ENCODE measurements at places on chromosomes 12 and 14. TPM values are rescaled to one million over a fixed set of nuclear protein-coding genes. Genes with fewer than 3 reads are reported as not detected.
A peak's percentile ranks its signal among the peaks of the same experiment; 100 is the strongest.

- no peaks in the 10 kb centered on the region for H3K27me3 ChIP-seq
- peak; percentile 63 for DNase-seq
- peaks cover 14% of the 10 kb centered on the region for H3K4me1 ChIP-seq
These were observed 18.9 kb upstream of the POC1B start for GRCh38 chr12:89544681-89545184.

DNA sequence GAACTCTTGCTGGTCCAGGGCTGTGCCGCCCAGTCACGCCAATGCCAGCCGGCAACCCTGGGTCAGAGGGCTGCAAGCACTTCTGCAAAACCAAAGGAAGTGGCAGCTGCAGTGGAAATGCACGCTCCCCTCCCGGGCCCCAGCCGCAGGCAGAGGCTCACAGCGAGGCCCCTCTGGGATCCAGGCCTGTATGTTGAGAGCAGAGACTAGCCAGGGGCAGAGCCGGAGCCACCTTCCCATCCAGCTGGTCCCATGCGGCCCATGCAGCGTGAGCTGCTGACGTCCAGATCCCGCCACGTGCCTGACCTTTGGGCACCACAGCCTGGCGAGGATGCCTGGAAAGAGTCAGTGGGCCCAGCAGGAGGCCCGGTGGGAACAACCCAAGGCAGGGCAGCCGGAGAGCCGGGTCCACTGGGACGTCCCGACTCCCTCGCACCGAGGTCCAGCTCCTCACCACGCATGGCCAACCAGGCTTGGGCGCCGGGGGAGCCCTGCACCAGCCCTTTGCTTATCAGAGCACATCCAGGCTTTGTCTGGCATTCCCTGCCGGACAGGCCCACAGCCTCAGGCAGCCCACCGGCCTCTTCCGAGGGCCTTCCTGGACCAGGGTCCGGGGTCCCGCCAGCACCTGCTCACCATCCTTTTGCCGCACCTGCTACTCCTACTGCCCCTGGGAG lies 4.3 kb downstream of the GPR132 start:
- no peaks in the 10 kb centered on the region for H3K4me1 ChIP-seq
- H3K27me3 ChIP-seq: peaks cover 4% of the 10 kb centered on the region
- DNase-seq: no peak
- H3K4me3 ChIP-seq: no peak overlapping the region
- peak overlapping the region; percentile 62 for H3K27ac ChIP-seq

DNA sequence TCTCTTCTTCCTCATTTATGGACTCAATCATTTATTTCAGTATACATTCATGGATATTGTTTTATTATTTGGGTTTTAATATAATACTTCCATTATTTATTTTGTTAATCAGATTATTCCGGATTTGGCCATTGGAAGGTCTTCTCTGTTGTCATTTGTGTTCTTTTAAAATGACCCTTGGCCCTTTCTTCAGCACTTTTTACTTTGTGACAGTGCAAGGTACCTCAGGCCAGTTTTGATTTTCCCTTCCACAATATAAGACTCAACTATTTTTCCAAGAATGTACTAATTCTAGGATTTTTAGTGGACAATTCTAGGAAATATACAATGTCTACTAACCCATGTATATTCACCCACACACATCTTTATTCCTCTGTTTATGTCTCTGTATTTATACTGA lies 521.4 kb upstream of the FOXG1 start:
- no peaks in the 10 kb centered on the region for H3K36me3 ChIP-seq
- DNase-seq: no peak
- no peak overlapping the region for H3K4me3 ChIP-seq
- no peak overlapping the region for H3K27ac ChIP-seq

GRCh38 chr12:127861406-127861805 lies 405.6 kb upstream of the TMEM132C start:
- no peak for DNase-seq
- H3K27me3 ChIP-seq: no peaks in the 10 kb centered on the region
- H3K36me3 ChIP-seq: no peaks in the 10 kb centered on the region

DNA sequence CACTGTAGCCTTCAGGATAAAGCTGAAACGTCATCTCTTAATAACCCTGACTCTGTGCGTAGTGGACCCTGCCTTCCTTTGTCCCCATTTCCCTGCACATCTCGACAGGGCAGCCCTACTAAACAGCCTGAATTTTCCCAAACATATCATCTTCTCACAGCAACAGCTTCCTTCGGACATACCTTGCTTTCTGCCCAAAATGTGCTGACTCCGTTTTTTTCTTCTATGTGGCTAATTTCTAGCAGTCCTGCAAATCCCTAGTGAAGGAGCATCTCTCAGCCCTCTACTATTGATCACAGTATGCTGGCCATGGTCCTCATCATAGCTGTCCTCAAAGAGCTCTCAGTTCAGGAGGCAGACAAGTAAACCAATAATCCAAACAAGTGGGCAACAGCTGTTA lies 53.1 kb upstream of the PCED1B start:
- no peak overlapping the region for H3K4me3 ChIP-seq
- H3K27me3 ChIP-seq: no peaks in the 10 kb centered on the region
- no peak for DNase-seq
- no peaks in the 10 kb centered on the region for H3K4me1 ChIP-seq
- no peaks in the 10 kb centered on the region for H3K36me3 ChIP-seq

- no peak overlapping the region for H3K4me3 ChIP-seq
- H3K36me3 ChIP-seq: no peaks in the 10 kb centered on the region
- H3K27me3 ChIP-seq: no peaks in the 10 kb centered on the region
- no peak for DNase-seq
These were observed 6.1 kb downstream of the ABCD2 start for GRCh38 chr12:39613525-39613924.

DNA sequence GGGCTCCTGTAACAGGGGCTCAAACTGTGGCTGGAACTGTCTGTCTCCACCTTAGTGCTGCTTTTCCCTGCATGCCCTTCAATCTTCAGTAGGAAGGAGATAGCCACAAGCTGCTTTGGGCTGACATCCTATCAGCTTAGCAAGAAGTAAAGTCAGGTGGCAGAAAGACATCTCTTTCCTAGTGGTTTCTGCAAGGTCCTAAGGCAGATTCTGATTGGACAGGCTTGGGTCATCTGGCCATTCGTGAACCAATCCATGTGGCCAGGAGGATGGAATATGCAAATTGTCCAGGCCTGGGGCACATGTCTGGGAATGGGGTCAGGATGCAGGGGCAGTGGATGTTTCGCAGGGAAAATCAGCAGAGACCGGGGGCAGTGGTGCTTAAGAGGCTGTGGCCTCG lies 5.2 kb downstream of the RITA1 start:
- H3K27ac ChIP-seq: peak overlapping the region; percentile 28
- H3K4me3 ChIP-seq: no peak overlapping the region
- H3K36me3 ChIP-seq: no peaks in the 10 kb centered on the region
- H3K4me1 ChIP-seq: peaks cover 15% of the 10 kb centered on the region
- H3K27me3 ChIP-seq: no peaks in the 10 kb centered on the region
- peak; percentile 66 for DNase-seq

- peaks cover 24% of the 10 kb centered on the region for H3K27me3 ChIP-seq
- no peaks in the 10 kb centered on the region for H3K36me3 ChIP-seq
- DNase-seq: no peak
- no peaks in the 10 kb centered on the region for H3K4me1 ChIP-seq
- no peak overlapping the region for H3K27ac ChIP-seq
These were observed 11.1 kb downstream of the KRT77 start for GRCh38 chr12:52692254-52692653.

DNA sequence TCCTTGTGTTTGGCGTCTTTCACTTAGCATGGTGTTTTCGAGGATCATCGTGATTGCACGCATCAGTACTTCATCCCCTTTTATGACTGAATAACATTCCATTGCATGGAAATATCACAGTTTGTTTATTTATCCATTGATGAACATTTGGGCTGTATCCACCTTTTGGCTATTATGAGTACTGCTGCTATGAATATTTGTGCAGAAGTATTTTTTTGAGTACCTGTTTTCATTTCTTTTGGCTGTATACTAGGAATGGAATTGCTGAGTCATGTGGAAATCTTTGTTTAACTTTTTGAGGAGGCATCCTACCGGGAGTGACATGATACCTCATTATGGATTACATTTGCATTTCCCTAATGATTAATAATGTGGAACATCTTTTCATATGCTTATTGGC lies 66.4 kb downstream of the WNK1 start:
- H3K27ac ChIP-seq: no peak overlapping the region
- DNase-seq: no peak
- no peaks in the 10 kb centered on the region for H3K36me3 ChIP-seq
- H3K4me3 ChIP-seq: no peak overlapping the region
- no peaks in the 10 kb centered on the region for H3K4me1 ChIP-seq

DNA sequence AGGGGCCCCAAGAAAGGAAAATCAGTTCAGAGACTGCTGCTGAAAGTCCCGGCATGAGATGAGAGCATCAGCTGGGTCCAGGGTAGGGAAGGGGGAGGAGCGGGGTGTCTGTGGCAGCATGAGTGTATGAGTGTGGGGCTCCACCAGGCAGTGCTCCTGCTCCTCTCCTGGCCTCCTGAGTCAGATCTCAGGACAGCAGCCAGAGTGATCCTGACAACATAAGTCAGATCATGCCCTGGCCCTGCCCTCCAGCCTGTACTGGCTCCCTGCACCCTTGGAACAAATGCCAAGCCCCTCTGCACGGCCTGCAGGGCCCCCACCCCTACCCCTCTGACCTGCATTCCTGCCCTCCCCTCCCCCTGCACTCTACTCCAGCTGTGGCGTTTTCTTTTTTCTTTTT lies 24.2 kb upstream of the LRP1-AS start:
- no peak overlapping the region for H3K4me3 ChIP-seq
- H3K4me1 ChIP-seq: no peaks in the 10 kb centered on the region
- no peaks in the 10 kb centered on the region for H3K36me3 ChIP-seq
- no peak for DNase-seq
- H3K27ac ChIP-seq: peak overlapping the region; percentile 48
- H3K27me3 ChIP-seq: no peaks in the 10 kb centered on the region

DNA sequence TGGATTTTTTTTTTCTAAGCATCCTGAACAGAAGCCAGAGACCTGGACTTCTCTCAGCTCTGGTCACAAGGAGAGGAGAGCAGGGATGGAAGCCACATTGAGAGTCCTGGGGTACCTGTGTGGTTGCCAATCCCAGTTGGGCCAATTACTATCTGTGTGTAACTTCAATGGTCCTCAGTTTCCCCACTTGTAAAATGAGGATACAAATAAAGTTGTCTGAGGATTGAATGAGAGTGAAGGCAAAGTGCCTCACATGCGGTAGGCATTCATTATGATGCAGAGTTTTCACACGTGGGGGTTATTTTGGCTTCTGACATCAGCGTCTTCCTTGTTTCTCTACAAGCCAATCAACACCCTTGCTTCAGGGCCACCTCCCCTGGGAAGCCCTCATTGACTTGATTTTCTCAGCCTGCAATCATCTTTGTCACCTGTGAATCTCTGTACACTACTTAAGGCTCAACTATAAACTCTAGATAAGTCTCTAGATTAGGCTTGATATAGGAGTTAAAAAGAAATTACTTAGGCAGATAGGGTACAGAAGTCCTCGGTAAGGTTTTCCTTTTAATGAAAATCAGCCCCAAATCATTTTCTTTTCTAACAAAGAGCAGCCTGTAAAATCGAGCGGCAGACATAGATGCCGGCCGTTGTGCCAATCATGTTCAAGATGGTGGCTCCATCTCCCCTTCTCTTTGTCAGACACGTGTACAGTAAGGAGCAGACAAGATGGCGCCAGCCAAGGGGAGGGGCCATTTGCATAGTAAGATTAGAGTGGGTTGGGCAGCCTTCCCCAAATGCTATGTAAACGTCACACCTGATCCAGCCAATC lies 37.8 kb upstream of the FICD start:
- H3K4me3 ChIP-seq: no peak overlapping the region
- no peak for DNase-seq
- H3K4me1 ChIP-seq: no peaks in the 10 kb centered on the region
- no peaks in the 10 kb centered on the region for H3K27me3 ChIP-seq
- H3K27ac ChIP-seq: no peak overlapping the region

DNA sequence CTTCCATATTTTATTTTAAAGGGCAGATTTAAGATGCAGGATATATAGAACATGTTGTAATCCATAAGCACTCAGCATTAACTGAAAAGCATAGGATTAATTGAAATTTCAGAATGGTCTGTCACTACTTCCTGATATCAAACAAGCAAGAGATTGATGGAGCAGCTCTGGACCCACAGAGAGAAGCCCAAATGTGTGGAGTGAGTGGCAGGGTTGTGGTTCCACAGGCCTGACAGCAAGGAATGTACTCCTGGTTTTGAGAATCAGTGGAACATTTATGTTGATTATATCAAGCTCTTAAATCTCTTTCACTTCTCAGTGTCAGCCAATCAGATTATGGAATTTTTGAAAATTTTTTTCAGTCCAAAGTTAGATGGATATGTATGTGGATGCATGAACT lies 267.6 kb upstream of the PRICKLE1 start:
- H3K36me3 ChIP-seq: no peaks in the 10 kb centered on the region
- H3K27ac ChIP-seq: no peak overlapping the region
- no peaks in the 10 kb centered on the region for H3K4me1 ChIP-seq
- no peaks in the 10 kb centered on the region for H3K27me3 ChIP-seq
- no peak overlapping the region for H3K4me3 ChIP-seq

DNA sequence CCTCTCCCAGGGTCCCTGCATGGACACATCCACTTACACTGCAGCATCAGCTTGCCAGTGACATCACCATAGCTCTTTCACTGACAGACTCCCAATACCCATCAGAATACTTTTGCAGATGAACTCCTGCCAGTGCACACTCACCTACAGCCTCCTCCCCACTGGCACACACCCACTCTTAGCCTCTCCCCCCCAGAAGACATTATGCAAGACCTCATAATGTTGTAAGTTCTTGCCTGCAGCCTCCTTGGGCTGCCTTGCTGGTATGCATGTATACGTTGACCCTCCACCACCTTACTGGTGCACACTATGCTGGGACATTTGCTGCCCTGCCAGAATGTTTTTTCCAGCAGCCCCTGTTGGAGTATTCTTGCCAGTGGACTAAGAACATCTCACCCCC lies 324.2 kb downstream of the AEBP2 start:
- no peak overlapping the region for H3K27ac ChIP-seq
- H3K4me3 ChIP-seq: no peak overlapping the region
- no peak for DNase-seq
- no peaks in the 10 kb centered on the region for H3K4me1 ChIP-seq
- H3K27me3 ChIP-seq: no peaks in the 10 kb centered on the region
- H3K36me3 ChIP-seq: no peaks in the 10 kb centered on the region

DNA sequence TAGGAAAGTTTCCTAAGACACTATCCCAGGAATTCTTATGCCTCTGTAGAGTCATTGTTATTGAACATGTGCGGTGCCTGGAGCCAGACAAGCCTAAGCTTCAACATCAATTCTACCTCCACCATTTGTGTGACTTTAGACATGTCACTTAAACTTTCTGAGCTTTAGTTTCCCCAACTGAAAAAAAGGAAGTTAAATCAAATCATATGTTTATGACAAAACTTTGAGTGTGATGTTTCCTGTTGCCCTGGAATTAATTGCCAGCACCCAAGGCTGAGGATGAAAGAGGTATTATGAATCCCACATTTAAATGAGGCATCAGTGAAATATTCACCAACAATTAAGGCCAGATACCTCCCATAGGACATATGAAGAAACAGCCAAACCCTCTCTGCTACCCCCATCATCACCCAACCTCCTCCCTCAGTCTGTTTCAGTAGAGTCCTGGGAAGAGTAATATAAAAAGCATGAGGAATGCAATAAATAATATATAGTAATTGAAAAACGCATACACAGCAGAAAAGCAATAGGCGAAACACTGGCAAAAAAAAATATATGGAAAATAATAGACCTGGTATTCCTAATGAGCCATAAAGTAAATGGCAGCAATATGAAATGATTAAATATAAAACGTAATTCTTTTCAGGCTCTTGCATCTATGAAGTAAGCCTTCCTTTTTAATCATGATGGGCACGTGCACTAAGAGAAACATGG lies 182.0 kb upstream of the DCN start:
- no peak overlapping the region for H3K4me3 ChIP-seq
- H3K27ac ChIP-seq: no peak overlapping the region
- H3K27me3 ChIP-seq: no peaks in the 10 kb centered on the region
- no peaks in the 10 kb centered on the region for H3K36me3 ChIP-seq
- no peaks in the 10 kb centered on the region for H3K4me1 ChIP-seq

ARHGEF25 gene
- 5.4 TPM for total RNA-seq

SERPINA12 gene
- total RNA-seq: not detected

NEUROD4 gene
- not detected for total RNA-seq

GPRC5D gene
- total RNA-seq: not detected
